ENCODE measurements at places on chromosomes 2 and 18.

DNA sequence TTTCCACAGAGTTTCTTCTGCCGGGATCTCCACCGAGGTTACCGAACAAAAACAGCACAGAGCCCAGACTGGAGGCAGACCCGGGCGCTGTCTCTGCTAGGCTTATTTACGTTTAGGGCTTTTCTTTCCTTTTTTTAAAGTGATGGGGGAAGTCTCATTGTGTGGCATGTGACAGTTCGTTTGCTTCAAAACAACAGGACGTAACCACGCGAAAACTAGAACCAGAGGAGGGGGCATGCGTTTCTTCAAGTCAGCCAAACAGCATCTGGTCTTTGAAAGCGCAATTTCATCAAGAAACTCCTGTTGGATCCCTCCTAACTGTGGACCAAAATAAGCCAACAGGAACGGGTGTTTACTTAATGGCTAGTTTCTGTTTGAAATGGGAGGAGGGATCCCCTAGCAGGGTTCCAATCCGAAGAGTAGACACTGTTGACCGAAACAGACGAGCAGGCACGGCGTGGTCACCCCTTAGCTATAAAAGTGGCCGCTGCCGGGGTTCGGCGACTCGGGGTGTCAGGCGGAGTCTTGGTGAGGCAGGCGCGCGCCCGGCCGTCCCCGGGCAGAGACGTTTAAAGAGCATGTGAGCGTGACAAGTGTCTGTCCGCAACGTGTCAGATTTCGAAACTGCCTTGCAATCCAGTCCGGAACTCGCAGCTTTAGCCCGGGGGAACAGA lies 997 bp upstream of the TGIF1 start:
- peak; percentile 84 for DNase-seq

DNA sequence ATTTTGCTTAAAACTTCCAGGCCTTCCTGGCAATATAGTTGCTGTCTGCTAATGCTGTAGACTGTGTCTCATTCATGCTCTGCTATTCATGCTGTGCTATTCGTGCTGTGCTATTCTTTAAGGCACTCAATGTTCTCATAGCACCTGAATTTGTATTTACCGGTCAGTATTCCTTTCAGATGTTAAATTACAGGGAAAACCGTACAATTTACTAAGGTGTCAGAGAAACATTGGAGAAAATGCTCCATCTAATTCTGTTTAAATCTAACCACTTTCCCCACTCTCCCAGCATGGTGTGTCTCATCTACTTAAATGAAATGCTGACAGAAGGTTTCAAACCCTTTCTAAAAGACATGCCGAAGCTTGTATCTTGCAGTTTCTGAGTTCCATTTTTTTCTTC lies 25.0 kb downstream of the FAM171B start:
- no peak for DNase-seq

GRCh38 chr2:100275200-100275589 lies 47.1 kb downstream of the LONRF2 start:
- DNase-seq, result no peak

GRCh38 chr2:48433682-48434081 lies 96.3 kb upstream of the STON1 start:
- DNase-seq, result no peak

GRCh38 chr18:34544930-34545329 lies 165.2 kb upstream of the DTNA start:
- no peak for DNase-seq

Measured in effector memory CD8-positive, alpha-beta T cell (primary cell).